ENCODE measurements at places on chromosomes 12 and 14.

GRCh38 chr12:65603438-65604351 is 220.6 kb upstream of the HMGA2 start:
- DNase-seq = no peak

DNA sequence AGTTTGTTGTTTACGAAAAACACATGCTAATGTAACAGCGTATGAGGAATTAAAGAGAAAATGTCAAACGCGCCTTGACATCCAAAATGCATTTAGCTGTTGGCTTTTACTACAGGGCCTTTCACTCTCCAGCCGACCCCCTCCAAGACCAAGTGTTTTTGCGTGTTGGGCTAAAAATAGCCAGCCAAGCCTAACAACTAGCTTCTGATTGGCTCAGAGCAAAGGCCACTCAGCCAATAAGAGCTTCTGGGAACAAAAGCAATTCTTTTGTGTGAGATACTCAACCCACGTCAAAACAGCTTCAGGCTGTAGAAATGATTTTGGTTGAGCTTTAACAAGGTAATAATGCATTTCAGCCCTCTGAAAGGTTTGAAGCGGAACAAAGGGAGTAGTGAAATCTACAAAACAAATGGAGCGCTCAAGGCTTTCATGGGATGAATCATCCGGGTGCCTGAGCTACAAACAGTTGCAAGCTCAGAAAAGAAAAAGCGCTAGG is 198.7 kb upstream of the DCN start:
- no peak for DNase-seq

GRCh38 chr12:118274066-118274465 is 98.6 kb downstream of the TAOK3 start:
- no peak for DNase-seq

GRCh38 chr14:55245657-55246268 is 25.5 kb upstream of the FBXO34 start:
- DNase-seq = no peak

DNA sequence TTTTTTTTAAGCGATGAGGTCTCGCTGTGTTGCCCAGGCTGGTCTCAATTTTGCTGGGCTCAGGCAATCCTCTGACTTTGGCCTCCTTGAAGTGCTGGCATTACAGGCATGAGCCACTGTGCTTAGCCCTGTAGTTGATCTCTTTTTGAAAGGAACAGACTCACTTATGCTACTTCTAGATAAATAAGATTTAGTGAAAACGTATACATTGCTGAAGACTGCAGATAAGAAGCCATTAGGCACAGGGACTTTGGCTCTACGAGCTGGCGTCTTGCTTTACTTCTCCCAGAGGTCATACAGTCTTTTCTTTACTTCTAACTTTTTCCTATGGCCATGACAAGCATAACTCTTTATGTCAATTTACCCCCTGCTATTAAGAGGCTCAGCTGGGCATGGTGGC is 9.4 kb downstream of the PTGR2 start:
- DNase-seq = no peak

GRCh38 chr14:76884853-76885276 is 58.7 kb downstream of the LRRC74A start:
- DNase-seq = no peak

GRCh38 chr14:105181549-105182295 is 610 bp upstream of the NUDT14 start:
- DNase-seq = no peak
